NCI-H460 (cell line): ENCODE measurements at places on chromosomes 1 and 21. TPM values are rescaled to one million over a fixed set of nuclear protein-coding genes. Genes with fewer than 3 reads are reported as not detected.

SPATA46 gene
- not detected in 2 replicates for total RNA-seq

KCNJ6 gene
- 0.07 TPM in 1 of 2 replicates, not detected in the other for total RNA-seq

DNALI1 gene
- total RNA-seq, result not detected in 2 replicates

FCRLB gene
- 0.97 and 2.0 TPM in 2 replicates for total RNA-seq

MAP3K7CL gene
- 1.3 TPM in 1 of 2 replicates, not detected in the other for total RNA-seq

MSH4 gene
- total RNA-seq, result 0.10 TPM in 1 of 2 replicates, not detected in the other

HENMT1 gene
- 2.5 and 2.6 TPM in 2 replicates for total RNA-seq

AMY1C gene
- not detected in 2 replicates for total RNA-seq

KCNQ4 gene
- 0.74 and 0.84 TPM in 2 replicates for total RNA-seq

IGFN1 gene
- total RNA-seq, result 2.2 and 3.3 TPM in 2 replicates

ESPN gene
- total RNA-seq, result 0.17 TPM in 1 of 2 replicates, not detected in the other

S100A3 gene
- 1.1 and 3.4 TPM in 2 replicates for total RNA-seq

PCAT6 gene
- 0.46 and 0.52 TPM in 2 replicates for total RNA-seq

TIAM1 gene
- 1.1 and 2.7 TPM in 2 replicates for total RNA-seq

COL24A1 gene
- 0.09 and 0.30 TPM in 2 replicates for total RNA-seq

GNPAT gene
- 94.4 and 95.9 TPM in 2 replicates for total RNA-seq

KCNN3 gene
- 0.40 and 0.61 TPM in 2 replicates for total RNA-seq

TMIGD3 gene
- not detected in 2 replicates for total RNA-seq

SLC30A2 gene
- not detected in 2 replicates for total RNA-seq

PADI1 gene
- not detected in 2 replicates for total RNA-seq

C1orf87 gene
- not detected in 2 replicates for total RNA-seq
